ENCODE measurements at places on chromosomes 1 and 21. TPM values are rescaled to one million over a fixed set of nuclear protein-coding genes. Genes with fewer than 3 reads are reported as not detected.

DNA sequence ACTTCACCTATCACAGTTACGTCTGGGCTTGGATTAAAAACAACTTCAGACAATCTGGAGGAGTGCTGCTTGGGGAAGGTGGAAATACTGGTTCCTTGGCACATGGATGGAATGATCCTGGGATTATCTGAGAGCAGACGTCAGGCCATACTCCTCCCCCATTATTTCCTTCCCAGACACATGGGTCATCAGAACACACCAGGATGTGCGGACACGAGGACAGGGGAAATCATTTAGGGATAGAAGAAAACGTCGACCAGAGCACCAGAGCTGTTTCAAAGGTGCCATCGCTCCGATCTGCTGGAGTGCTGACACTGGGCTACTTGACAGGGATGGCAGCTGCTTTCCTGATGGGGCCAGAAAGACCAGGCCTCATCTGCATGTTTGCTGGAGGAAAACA lies 31.8 kb upstream of the ANGPTL7 start:
- no peaks in the 10 kb centered on the region for H3K27me3 ChIP-seq
- H3K4me1 ChIP-seq = no peaks in the 10 kb centered on the region
- H3K36me3 ChIP-seq = peaks cover 12% of the 10 kb centered on the region
- no peak overlapping the region for H3K4me3 ChIP-seq

OR6N1 gene
- not detected for polyA plus RNA-seq

RIMKLA gene
- polyA plus RNA-seq = 0.27 TPM

- no peaks in the 10 kb centered on the region for H3K36me3 ChIP-seq
- peak overlapping the region; percentile 68 for H3K27ac ChIP-seq
- no peaks in the 10 kb centered on the region for H3K4me1 ChIP-seq
- H3K4me3 ChIP-seq = peak overlapping the region; percentile 22
Measured at GRCh38 chr1:203769505-203770343, 4.7 kb downstream of the LAX1 start.

PRAMEF18 gene
- polyA plus RNA-seq = not detected

DNA sequence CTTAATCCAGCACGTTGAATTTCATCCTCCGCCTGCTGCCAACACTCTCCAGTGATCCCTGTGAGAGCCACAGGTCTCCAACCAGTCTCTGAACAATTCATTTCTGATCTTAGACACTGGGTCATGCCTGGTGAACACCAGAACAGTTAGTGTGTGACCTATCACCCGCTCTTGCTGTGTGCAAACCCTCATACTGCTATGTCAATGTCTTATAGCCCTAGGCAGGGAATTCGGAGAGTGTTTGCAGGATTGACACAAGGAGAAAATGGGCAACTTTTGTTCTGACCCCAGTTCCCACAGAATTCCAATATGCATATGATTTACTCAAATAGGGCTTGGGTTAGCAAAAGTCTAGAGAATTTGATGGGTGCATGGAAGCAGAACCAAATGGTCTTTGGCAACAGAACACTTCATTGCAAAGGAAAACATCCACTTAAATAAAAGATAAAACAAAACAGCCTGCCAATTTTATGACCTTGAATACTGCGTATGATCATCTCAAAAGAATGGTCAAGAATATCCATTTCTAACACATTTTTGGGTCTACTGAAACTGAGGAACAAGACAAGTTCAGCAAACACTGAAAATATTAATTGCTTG lies 23.0 kb upstream of the GUCA2B start:
- H3K36me3 ChIP-seq = no peaks in the 10 kb centered on the region
- DNase-seq = no peak
- no peaks in the 10 kb centered on the region for H3K27me3 ChIP-seq
- H3K4me1 ChIP-seq = no peaks in the 10 kb centered on the region
- no peak overlapping the region for H3K27ac ChIP-seq

PFDN2 gene
- polyA plus RNA-seq = 63.8 TPM

UBAP2L gene
- polyA plus RNA-seq = 58.1 TPM

ZSCAN20 gene
- 0.80 TPM for polyA plus RNA-seq

- H3K36me3 ChIP-seq = no peaks in the 10 kb centered on the region
- no peak overlapping the region for H3K4me3 ChIP-seq
- no peaks in the 10 kb centered on the region for H3K27me3 ChIP-seq
Measured at GRCh38 chr1:55441489-55441888, 226.3 kb upstream of the USP24 start.

RBM34 gene
- polyA plus RNA-seq = 43.2 TPM

GRCh38 chr1:167926486-167926997 lies 9.9 kb upstream of the DCAF6 start:
- no peak for DNase-seq
- H3K4me3 ChIP-seq = no peak overlapping the region
- no peak overlapping the region for H3K27ac ChIP-seq
- H3K36me3 ChIP-seq = no peaks in the 10 kb centered on the region
- no peaks in the 10 kb centered on the region for H3K4me1 ChIP-seq

THEM5 gene
- polyA plus RNA-seq = not detected

BSND gene
- polyA plus RNA-seq = 0.02 TPM

All from pancreas (tissue), 10 donors.